Tibial nerve (tissue), 4 donors: ENCODE measurements at places on chromosomes 11 and 22. TPM values are rescaled to one million over a fixed set of nuclear protein-coding genes. Genes with fewer than 3 reads are reported as not detected.

Gene ABCC8
- 1.3 TPM for total RNA-seq

Gene UBQLNL
- 1.2 TPM for total RNA-seq

Gene WNT11
- 33.9 TPM for total RNA-seq

GRCh38 chr11:101583251-101584128, at the start of gene TRPC6:
Gene TRPC6 (minus strand): TSS chr11:101584007. CDS start chr11:101583503, 504 bp downstream.
- H3K27me3 ChIP-seq = no peaks in the 10 kb centered on the region
- H3K4me3 ChIP-seq = peak within 1 kb of the TSS; percentile 36
- no peaks in the 10 kb centered on the region for H3K36me3 ChIP-seq
- no peaks in the 10 kb centered on the region for H3K4me1 ChIP-seq
- no peak within 1 kb of the TSS for H3K27ac ChIP-seq

DNA sequence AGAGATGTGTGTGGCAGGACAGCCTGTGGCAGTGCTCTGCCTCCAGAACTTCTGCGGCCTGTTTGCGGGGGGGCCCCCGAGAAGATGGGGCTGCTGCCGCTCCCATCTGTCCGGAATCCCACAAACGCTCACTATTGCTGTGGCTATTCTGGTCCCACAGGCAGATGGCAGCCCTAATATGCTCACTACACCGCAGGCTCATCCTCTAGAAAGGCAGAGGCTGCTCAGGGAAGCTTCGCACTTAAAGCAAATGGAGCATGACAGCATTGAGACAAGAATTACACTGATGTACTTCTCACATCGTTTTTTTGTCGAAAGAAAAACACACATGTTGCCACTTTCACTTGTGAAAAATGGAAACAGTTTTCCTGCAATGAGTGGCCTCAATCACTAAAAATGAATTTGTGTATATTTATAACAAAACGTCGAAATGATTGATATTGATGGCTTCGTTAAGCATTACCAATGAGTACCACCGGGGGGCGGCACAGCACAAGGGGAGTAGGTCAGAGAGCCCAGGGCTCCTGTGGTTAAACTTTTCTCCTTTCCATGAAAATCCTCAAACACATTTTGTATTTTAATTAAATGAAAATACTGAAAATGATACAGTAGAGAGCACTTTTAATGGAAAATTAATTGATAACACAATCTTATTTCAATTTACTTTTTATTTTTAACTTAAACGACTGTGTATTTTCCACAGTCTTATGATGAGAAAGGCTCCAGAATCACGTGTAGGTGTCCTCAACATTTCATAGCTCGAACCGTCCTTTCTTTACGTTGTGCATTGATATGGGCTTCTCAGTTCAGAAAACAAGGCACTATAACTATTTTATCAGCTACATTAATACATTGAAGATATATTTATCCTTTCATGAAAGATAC, 69.1 kb downstream of the CTTN start:
- H3K4me3 ChIP-seq = no peak overlapping the region
- H3K27me3 ChIP-seq = no peaks in the 10 kb centered on the region
- H3K4me1 ChIP-seq = no peaks in the 10 kb centered on the region
- no peak overlapping the region for H3K27ac ChIP-seq
- no peaks in the 10 kb centered on the region for H3K36me3 ChIP-seq

- H3K27ac ChIP-seq = peak overlapping the region; percentile 25
- no peaks in the 10 kb centered on the region for H3K27me3 ChIP-seq
- H3K4me3 ChIP-seq = no peak overlapping the region
- H3K4me1 ChIP-seq = no peaks in the 10 kb centered on the region
These were observed 693 bp upstream of the LINC01488 start for GRCh38 chr11:69480547-69481392.
